ENCODE measurements at places on chromosomes 16 and 17.
A peak's percentile ranks its signal among the peaks of the same experiment; 100 is the strongest.

- DNase-seq: no peak
Observed at GRCh38 chr17:83170571-83171260, 91.3 kb downstream of the METRNL start.

- DNase-seq: no peak
Observed at GRCh38 chr16:84295203-84295860, 654 bp downstream of the WFDC1 start.

DNA sequence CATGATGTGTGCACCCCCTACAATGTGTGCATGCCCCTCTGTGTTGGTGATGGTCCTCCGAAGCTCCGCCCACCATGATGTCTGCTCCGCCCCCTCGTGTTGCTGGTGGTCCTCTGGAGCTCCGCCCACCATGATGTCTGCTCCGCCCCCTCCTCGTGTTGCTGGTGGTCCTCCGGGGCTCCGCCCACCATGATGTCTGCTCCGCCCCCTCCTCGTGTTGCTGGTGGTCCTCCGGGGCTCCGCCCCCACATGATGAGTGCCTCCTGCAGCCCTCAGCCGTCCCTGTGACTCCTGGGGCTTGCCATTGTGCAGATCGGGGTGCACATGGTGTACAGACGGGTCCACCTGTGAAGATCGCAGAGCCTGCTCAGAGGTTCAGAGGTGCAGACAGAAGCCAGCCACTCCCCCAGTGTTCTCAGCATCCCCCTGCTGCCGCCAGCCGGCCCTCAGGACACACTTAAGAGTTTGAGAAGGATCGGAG lies 129.1 kb upstream of the CHMP6 start:
- no peak for DNase-seq

DNA sequence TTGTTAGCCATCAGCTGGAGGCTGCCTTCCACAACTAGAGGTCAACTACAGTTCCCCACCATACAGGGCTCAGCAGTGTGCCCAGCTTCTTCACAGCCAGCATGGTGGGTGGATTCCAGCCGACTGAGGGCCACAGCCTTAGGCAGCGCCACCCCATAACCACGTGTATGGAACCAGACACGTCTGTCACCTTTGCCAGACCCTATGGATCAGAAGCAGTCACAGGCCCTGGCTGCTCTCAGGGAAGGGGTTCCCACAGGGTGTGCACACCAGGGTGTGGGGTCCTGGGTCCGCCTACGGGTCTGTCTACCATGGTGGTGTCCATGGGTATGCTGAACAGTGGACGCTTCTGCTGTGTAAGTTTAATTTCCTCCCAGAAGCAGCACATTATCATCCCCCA lies 265.0 kb upstream of the FOXF1 start:
- DNase-seq: no peak

DNA sequence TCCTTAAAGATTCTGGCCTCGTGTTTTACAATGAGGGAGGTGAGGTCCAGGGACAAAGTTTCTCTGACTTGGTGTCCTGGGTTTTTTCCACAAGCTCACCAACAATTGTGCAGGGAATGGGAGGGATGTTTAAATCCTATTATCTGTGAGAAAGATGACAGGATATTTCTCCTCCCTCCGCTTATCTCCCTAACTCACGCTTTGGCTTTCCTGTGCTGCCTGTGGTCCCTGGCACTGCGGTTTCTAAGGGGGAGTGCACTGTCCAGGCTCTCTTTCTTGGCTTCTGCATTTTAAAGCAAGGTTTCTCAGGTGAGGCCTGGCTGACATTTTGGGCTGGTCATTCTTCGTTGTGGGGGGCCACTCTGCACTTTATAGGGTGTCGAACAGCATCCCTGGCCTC lies 16.4 kb downstream of the GGA3 start:
- no peak for DNase-seq

- DNase-seq: no peak
Observed at GRCh38 chr16:29111421-29111820, 126.6 kb downstream of the LAT start.

- no peak for DNase-seq
Observed at GRCh38 chr16:28497386-28497785, 2.9 kb downstream of the APOBR start.

DNA sequence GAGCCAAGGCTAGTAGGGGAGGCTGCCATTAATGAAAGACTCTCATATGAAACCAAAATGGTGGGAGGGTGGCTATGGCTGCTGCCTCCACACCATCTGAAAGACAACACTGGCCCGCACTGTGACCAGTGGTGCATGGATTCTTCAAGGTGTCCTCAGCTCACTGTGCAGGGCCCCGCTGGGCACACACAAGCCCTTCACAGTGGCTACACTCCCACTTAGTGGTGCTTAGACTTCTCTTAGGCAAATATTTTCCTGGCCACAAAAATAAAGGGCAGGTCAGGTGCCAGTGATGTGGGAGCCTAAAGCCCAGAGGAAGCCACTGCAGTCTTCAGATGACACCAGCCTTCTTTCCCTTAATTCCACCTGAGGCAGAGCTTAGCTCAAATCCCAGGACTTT lies 38.1 kb upstream of the IRX3 start:
- DNase-seq: no peak

DNA sequence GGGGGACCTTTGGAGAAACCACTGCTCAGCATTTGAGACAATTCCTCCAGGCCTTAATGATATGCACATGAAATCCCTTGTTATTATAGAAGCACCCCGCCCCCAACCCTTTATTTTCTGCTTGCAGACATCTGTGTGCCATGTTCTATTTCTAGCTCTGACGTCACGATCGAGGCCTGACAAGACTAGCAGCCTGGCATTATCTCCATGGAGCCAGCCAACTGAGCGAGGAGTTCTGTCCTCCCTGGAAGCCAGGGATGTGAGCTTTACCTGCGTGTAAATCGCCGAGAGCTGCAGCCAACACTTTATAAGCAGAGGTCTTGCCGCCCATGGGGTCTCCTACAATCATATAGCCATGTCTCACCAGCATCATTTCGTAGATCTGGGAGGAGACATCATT lies 116.9 kb downstream of the DNAH3 start:
- no peak for DNase-seq

DNA sequence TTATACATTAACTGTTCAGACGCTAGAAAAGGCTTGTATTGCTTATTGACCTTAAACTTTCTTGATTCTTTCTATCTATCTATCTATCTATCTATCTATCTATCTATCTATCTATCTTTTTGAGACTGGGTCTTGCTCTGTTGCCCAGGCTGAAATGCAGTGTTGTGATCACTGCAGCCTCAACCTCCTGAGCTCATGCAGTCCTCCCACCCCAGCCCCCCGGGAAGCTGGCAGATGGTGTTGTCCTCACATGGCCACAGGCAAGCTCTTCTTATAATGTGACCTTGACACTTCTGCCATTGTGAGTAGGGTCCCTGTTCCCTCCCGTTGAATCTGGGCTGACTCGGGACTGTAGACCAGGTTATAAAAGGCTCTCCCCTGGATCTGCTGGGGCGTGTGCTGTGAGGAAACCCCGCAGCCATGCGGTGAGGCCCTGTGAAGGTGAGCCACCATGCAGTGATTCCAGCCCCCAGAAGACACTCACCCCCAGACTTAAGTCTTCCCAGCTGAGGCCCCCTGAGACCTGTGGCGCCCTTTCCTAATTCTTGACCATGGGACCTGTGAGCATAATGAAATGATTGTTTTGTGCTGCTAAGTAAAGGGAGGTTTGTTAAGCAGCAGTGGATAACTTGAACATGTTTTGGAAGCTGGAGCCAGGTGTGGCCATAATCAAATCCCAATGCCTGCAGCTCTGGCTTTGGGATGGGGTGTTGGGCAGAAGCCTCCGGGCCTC lies 54.3 kb downstream of the RPTOR start:
- no peak for DNase-seq

- DNase-seq: no peak
Observed at GRCh38 chr16:29757950-29758466, 12.2 kb upstream of the C16orf54 start.

GRCh38 chr17:81285179-81285878 lies 9.8 kb downstream of the SLC38A10 start:
- DNase-seq: peak; percentile 38

DNA sequence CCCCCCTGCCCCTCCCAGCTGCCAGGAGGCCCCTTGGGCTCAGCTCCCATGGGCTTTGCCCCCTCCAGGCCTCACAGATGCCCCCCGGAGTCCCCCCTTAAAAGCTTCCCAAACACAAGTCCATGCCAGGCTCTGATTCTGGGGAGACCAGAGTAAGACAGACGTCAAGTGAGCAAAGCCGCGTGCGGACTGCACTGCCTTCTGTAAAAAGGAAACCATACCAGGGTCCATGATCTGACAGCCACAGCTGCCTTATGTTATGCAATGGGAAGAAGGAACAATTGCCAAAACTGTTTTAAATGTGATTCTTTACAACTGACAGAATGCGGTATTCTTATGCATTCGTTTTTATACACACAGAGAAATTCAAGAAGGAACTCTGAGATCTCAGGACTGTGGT lies 17.9 kb upstream of the HEXD start:
- no peak for DNase-seq

GRCh38 chr17:36643086-36643685 lies 41.8 kb downstream of the MRM1 start:
- DNase-seq: no peak

- no peak for DNase-seq
Observed at GRCh38 chr17:73160980-73161630, 3.7 kb upstream of the SSTR2 start.

GRCh38 chr17:80262775-80263244 lies 2.2 kb downstream of the RNF213 start:
- no peak for DNase-seq

DNA sequence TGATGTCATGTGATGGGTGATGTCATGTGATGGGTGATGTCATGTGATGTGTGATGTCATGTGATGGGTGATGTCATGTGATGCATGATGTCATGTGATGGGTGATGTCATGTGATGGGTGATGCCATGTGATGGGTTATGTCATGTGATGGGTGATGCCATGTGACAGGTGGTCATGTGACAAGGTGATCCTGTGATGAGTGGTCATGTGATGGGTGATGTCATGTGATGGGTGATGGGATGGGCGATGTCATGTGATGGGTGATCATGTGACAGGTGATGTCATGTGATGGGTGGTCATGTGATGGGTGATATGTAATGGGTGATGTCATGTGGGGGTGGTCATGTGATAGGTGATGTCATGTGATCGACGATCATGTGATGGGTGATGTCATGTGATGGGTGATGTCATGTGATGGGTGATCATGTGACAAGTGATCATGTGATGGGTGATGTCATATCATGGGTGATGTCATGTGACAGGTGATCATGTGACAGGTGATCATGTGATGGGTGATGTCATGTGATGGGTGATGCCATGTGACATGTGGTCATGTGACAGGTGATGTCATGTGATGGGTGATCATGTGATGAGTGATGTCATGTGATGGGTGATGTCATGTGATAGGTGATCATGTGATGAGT lies 17.2 kb downstream of the CD300LB start:
- DNase-seq: no peak

- no peak for DNase-seq
Observed at GRCh38 chr16:3536851-3537250, 36.0 kb downstream of the CLUAP1 start.

DNA sequence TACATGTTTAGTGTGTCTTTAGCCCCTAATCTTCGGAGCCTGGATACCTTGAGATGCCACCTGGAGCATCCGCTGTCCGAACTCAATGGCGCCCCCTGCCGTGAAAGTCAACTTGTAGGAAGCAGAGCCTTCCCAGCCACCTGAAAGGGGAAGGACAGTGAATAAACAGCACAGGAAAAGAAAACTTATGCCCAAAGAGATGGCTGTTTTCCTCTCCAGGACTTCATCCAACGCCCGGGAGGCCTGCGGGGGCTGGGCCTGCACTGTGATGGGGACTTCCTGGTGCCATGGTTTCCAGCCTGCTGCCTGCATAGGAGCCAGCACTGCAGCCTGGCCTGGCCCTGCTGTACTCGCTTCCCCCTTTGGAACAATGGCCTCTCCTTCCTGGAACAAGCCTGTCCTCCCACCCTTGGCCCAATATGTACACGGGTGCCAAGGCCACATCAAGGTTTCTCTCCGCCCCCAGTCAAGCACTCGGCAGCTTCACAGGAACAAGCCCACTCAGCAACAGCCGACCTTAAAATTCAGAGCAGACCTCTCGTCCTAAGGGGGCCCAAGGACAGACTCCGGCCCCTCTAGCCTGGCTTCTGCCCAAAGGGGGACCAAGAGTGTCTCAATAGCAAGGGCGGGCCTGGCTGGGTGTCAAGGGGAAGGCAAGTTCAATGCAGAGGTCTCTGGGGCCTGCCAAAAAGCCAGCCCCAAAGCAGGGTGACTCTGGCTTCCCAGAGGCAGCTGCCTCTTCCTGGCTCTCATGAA lies 4.5 kb upstream of the UNC13D start:
- peak; percentile 66 for DNase-seq

Measured in activated T-helper 1 cell treated with Interleukin-2 at 50 U/mL for 16 hours (primary cell).